Stimulated activated CD4-positive, alpha-beta T cell treated with anti-CD3 and anti-CD28 coated beads, TNF-alpha, amount 100 ng/mL, for 48 hours (primary cell): ENCODE measurements at places on chromosomes 11 and 22.

GRCh38 chr11:1887451-1888346 lies 4.0 kb downstream of the PRR33 start:
- no peak for DNase-seq

- no peak for DNase-seq
Observed at GRCh38 chr11:130121445-130121978, 38.1 kb upstream of the ST14 start.

- no peak for DNase-seq
Observed at GRCh38 chr11:114236829-114237228, 59.4 kb upstream of the NNMT start.

GRCh38 chr22:41217553-41218157 lies 12.5 kb downstream of the L3MBTL2 start:
- no peak for DNase-seq

- DNase-seq: no peak
Observed at GRCh38 chr11:34416088-34416487, 22.6 kb upstream of the CAT start.

- no peak for DNase-seq
Observed at GRCh38 chr11:123405123-123405592, 24.9 kb upstream of the GRAMD1B start.

- no peak for DNase-seq
Observed at GRCh38 chr11:47434011-47434786, 8.0 kb upstream of the PSMC3 start.

- DNase-seq: no peak
Observed at GRCh38 chr11:1753229-1753928, 3.0 kb upstream of the IFITM10 start.

DNA sequence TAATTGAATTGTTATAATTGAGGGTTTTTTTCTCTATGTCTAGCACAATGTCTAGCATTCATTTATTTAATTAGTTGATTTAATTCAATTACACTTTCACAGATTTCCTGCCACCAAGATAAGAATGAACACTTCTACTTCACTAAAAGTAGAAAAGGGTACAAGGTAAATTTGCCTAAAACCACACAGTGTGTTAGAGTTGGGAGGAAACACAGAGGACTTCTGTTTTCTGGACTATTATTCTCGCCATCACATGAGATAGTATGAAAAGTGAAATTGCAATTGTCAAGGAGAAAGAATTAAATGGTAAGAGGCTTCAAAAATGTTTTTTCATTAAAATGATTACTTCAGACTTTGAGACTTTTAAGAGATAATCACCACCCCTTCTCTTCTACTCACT lies 109.5 kb downstream of the ETS1 start:
- no peak for DNase-seq

DNA sequence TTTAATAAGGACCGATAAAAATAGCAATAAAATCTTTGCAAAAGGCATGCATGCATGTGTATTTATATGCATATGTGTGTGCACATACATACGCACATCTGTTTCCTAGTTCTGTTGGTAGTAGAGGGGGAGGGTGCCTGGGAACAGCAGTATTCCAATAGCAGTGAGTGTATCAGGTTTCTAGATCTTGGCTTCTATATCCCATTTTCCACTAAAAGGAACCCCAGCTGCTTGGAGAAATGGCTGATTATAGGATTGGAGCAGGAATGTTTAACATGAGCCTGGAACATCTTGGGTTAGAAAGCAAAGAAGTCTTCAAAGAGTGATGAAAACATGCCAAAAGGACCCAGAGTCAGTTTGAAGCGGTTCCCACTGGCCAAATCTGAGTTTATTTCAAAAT lies 21.0 kb downstream of the TNRC6B start:
- no peak for DNase-seq

GRCh38 chr11:131866535-131867400 lies 496.4 kb downstream of the NTM start:
- no peak for DNase-seq

GRCh38 chr11:65934014-65934413 lies 11.3 kb upstream of the TSGA10IP start:
- no peak for DNase-seq

- DNase-seq: no peak
Observed at GRCh38 chr11:32148895-32149294, 58.0 kb downstream of the RCN1 start.

GRCh38 chr11:116062490-116063171 lies 558.4 kb upstream of the CADM1 start:
- no peak for DNase-seq

GRCh38 chr22:28346308-28346707 lies 333.3 kb downstream of the TTC28 start:
- no peak for DNase-seq

DNA sequence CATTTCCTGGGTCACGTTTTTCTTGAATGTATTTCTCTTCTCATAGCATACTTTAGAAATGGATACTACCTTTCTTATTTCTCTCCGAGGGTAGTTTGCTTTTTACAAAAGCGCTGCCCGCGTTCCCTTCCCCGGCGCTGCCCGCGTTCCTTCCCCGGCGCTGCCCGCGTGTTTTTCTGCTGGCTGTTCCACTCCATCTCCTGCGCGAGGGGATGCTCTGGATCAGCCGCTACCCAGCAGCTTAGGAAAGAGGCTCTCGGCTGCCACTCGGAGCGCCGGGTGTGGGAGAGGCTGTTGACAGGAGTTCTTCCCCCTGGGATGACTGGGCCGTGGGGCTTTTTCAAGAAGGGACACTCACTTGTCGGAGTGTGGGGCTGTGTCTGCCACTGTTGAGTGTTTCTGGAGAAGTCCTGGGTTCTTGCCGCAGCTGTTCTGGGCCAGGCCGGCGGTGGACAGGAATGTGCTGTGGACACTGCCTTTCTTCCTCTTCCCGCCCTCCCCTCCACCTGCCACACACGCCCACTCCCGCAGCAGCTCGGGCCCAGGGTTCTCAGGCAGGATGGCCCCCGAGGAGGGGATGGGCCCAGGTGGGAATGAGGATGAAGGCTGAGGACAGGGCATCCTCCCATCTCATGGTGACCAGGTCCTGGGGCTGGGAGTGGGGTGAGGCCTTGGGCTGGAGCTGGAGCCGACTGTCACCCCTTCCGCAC lies 30.6 kb downstream of the GLB1L2 start:
- no peak for DNase-seq

DNA sequence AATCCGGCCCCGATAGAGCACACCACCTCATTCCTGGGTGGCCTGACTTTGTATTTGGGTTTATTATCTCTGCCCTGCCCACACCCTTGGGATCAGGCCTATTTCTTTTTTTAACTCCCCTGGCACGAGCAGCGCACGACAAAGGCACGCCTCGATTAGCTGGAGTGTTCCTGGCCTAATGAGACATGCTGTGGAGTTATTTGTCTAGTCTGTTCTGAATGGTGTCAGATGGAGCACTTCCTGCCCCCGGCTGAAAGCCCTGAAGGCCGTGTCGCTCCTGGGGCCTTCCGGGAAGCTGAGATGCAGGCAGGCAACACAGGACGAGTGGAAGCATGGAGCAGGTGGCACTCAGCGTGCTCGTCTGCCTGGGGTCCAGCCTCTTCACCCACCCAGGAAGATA lies 47.1 kb downstream of the LARGE1 start:
- DNase-seq: no peak

DNA sequence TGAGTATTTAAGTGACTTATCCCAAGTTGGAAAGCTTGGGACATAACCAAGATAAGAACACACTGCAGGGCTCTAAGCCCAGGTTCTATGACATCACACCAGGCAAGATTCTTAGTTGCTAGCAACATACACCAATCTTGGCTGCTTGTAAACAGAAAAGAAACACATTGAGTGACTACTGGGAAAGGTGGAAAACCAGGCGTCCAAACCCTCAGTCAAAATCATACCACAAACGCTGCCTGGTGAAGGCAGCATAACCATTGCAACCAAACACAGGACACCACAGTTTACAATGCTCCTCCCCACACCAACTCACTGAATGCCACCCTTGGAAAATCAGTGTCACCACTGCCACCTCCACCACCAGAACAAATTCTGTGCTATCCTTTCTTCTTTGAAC lies 379.9 kb downstream of the TTC28 start:
- DNase-seq: no peak

GRCh38 chr11:129643031-129643721 lies 172.5 kb upstream of the TMEM45B start:
- peak; percentile 28 for DNase-seq

- DNase-seq: no peak
Observed at GRCh38 chr11:15858881-15859280, 497.5 kb downstream of the SOX6 start.
